ENCODE measurements at places on chromosomes 5 and 9.

GRCh38 chr5:150242251-150242894 lies 47.2 kb downstream of the CAMK2A start:
- no peak for DNase-seq

DNA sequence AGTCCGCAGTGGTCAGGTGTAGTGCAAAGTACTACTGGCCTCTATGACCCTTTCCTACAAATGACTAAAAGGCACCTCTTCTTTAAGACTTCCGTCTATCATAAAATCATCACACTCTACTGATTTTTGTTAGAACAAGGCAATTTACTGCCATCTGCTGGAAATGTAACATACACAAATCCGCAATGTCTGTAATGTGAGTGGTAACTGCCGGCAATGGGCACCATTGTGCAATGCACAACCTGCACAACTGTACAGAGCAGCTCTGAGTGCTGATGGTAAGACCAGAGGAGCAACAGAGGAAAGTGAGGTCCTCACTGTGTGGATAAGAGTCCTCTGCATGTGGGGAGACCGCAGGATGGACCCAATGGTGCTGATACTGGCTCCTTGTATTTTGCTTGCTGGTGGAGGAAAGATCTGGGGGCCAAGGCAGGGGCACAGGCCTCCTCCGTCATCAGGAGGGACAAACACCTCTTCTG lies 103.7 kb downstream of the ATPSCKMT start:
- DNase-seq = peak; percentile 54

DNA sequence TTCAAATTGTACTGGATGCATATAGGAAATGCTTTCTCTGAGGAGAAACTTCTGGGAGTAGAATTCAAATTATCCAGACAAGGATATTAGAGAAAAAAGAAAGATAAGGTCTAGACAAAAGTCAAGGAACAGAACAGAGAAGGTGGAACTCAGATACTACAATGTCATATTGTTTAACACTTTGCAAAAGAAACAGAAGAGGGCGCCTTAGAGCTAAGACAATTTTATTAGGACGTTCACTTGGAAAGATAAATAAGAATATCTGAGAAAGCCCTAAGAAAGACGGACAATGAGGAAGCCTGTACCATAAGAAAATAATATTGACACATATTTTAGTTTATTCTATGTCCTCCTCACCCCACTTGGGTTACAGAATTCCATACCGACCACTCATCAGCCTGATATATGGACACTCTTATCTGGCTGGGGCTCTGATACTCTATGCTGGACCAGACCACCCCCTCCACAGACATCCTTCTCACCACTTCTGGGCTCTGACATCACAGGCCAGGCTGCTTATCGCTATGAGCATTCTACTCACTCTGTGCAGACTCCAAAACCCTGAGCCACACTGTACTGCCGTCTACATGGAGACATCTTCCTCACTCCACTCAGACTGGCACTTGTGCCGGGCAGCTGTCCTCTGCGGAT lies 9.1 kb upstream of the AK3 start:
- peak; percentile 39 for DNase-seq

DNA sequence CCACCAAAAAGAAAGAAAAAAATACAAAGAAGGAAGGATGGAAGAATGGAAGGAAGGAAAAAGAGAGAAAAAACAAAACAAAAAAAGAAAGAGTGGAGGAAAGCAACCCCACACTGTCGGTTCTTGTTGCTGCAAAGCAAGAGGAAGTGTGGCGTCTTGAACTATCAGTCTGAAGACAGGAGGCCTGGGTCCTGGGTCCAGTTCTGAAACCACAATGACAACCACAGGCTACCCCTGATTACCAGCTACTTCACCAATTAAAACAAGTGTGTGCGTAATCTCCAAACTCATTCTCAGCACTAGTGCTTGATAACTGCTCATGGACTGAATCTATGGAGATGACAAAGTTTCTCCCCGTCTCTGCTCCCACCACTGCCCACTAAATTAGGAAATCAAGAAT lies 93.7 kb downstream of the RASEF start:
- no peak for DNase-seq

- no peak for DNase-seq
Observed at GRCh38 chr9:133256136-133256461, 18.9 kb downstream of the ABO start.

- DNase-seq = no peak
Observed at GRCh38 chr9:129939431-129939830, 103.6 kb downstream of the FNBP1 start.

DNA sequence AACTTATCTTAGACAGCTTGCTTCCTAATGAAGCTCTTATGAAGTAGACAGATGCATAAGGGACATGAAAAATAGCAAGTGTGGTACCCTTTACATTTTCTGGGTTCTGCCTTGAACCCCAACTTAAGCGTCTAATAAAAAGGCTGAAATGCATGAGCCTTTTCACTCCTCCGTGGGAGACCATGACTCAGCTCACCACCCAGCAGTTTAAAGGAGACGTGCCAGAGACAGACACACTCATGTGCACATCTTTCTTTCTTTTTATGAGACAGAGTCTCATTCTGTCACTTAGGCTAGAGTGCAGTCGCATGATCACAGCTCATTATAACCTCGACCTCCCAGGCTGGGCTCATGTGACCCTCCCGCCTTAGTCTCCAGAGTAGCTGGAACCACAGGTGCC lies 22.3 kb downstream of the CTXN3 start:
- DNase-seq = no peak

- DNase-seq = no peak
Observed at GRCh38 chr9:132054024-132054423, 25.6 kb downstream of the MED27 start.

DNA sequence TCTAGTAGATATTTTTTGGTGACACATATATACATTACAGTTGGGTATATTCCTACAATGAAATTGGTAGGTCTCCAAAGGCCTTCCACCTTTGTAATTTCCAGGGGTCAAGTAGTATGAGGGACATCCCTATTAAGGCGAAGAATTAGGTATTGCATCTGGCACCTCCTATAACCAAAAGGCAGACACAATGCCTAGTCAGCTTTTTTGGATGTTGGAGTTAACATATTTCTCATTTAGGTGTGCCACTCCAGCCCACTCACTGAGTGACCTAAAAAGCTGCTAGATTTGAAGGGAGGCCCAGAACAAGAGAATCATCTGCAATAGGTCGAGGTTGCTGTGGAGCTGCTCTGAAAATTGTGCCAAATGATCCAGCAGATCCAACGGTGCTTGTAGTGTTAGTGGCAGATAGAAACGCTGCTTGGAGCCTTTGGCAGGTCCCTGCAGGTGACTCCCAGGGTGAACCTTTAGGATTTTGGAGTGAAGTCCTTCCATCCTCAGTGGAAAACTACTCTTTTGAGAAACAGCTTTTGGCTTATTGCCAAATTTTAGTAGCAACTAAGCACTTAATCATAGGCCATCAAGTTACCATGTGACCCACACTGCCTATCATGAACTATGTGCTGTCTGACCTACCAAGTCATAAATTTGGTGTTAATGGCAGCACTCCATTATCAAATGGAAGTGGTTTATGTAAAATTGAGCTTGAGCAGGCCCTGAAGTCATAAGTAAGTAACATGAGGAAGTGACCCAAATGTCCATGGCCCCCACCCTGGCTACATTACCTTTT lies 15.7 kb upstream of the FNIP1 start:
- DNase-seq = no peak

DNA sequence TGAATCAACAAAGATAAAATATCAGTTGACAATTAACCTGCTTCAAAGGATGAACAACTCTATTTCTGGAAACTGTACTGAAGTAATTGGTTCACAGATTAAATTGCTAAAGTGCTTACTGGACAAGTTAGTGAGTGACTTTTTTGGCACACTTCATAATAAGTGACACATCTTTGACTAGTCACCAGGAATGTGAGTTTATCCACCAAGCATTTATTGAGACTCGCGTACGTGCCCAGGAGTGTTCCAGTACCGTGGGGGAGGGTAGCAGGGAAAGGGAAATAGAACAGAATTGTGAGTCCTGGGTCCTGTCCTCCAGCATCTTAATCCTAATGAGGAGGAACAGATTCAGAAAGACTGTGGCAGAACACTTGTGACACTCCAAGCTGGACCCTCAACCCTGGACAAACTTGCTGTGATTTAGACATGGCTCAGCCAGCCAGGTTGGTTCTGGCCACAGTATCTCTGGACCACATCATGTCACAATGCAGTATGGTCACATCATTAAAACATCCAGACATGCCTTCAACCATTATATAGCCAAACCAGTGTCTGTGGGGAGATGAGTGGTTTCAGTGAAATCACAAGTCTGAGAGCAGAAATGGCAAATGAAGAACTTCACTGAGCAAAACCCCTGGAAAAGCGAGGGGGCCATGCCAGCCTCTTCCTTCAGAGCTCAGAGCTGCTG lies 623.1 kb downstream of the BNC2 start:
- no peak for DNase-seq

GRCh38 chr5:10567121-10567591 lies 3.3 kb downstream of the ANKRD33B start:
- DNase-seq = no peak

- no peak for DNase-seq
Observed at GRCh38 chr5:73895471-73895870, 269.5 kb downstream of the ARHGEF28 start.

DNA sequence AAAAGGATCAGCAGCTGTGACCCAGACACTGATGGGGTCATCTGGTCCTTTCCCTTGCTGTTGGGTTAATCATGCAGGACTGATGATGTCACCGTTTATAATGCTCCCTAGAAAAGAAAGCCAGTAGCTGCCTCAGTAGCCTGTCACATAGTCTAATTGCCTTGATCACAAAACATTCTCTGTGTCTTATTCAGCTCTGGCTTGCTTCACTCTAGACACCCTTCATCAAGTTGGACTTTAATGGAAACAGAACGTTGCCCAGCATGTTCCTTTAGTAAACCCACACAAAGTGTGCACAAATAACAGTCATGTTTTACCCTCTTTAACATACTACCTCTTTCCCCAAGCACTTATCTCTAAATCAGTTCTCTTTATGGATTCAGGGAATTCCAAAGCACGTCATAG lies 170.8 kb downstream of the SGCD start:
- no peak for DNase-seq

DNA sequence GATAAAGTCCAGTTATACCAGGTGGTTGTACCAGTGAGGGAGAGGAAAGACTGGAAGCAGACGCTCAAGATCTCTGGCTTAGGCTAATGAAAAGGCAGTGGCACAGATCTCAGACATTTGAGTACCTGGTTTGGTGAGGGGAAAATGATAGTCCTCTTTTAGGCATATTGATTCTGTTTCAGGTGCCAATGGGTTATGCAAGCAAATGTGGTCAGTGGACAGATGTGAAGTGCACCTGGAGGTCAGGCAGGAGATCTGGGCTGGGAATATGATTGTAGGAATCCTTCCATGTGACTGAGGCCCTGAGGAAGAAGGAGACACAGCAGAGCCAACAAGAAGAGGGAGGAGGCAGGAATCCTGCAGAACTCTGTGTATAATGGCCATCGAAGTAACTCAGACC lies 63.7 kb upstream of the SMARCA2 start:
- DNase-seq = no peak

DNA sequence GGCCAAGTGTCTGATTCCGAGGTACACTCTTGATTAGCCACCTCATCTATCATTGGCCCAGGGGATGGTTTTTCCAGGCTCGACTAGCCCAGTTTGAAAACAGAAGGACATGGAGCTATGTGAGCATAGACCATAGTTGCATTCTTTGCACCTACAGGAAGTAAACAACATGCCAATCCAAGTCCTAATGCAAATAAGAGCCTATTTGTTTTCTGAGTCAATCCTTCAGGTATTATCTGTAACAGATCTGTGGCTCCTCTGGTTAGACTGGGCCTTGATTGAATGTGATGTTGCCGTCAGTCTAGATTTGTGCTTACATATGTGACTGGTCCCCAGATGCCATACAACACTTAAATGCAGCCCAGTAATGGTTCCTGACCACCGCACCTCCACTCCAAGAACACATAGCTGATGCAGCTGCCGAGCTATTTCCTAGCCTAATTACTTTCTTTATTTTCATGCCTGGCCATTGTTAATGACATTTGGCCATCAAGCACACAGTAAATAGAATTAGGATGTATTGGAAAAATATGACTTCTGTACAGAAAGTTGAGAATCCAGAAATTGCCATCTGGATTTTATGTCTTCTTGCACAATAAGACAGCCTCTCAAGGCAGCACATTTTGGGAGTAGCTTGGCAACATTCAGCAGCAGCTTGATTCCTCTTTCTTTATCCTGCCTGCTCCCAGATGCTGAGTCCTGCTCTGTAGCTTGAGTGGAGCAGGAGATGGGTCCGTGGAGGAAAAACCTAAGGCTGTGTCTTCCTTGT lies 29.5 kb upstream of the ARHGAP26 start:
- no peak for DNase-seq

DNA sequence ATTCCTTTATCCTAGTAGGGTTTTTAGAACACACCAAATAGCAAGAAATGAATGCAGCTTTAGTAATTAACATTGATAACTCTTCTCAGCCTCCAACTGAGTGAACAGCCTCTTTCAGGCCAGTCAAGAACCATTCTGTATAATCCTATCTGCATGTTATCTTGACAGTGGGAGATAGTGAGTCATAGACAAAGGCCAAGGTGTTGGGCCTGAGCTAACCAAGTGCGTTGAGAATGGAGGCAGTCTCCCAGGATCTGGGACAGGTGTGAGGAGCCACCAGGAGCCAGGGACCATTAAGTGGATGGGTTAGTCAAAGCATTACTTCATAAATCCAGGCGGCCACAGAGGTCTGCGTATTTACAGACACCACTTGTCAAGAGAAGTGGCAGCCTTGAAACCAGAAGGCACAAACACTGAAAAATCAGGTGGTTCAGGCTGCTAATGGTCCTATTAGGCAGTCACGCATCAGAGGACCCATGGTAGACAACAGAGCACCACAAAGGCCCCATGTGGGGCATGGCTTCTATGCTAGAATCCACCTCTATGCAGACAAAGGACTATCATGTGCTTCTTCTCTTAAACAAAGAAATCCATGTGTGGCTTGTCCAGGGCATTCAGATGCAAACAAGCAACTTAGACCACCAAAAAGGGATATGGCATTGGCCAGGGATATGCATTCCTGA lies 409.7 kb upstream of the PIK3R1 start:
- DNase-seq = no peak

DNA sequence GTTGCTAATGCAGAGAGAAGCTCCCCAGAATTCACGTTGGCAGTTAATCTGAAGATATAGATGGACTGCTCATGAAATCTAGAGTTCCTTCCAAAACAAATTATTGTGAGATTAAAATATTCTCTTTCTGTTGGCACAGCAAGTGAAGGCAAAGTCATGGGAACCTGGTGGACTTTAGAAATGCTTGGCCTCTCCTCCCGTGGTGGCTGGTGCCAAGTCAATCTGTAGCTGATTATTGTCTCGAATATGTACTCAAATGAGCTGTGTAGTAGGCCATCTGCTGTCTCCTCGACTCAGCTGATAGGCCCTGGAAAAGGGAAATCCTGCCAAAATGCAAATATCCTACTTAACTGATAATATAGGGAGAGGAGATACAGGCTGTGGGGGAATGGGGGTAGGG lies 69.3 kb downstream of the DAPK1 start:
- no peak for DNase-seq

GRCh38 chr5:157892974-157893373 lies 34.0 kb upstream of the CLINT1 start:
- no peak for DNase-seq

GRCh38 chr9:90078988-90079421 lies 474.2 kb downstream of the GADD45G start:
- no peak for DNase-seq

Data from NCI-H1694 treated with DMSO at 0.1 percent for 48 hours (cell line).